NCI-H1930 (cell line): ENCODE measurements at places on chromosomes 2 and 18.

GRCh38 chr18:23523429-23524212 is 20.3 kb downstream of the RMC1 start:
- no peak for DNase-seq

- DNase-seq = no peak
Observed at GRCh38 chr2:78304678-78305077, 720.8 kb upstream of the REG3G start.

GRCh38 chr2:171034315-171034714 is 105.3 kb downstream of the GORASP2 start:
- no peak for DNase-seq

GRCh38 chr18:68611311-68611710 is 103.6 kb downstream of the TMX3 start:
- no peak for DNase-seq

GRCh38 chr2:238874330-238875050 is 26.6 kb downstream of the TWIST2 start:
- DNase-seq = no peak

GRCh38 chr2:234458466-234458865 is 38.4 kb downstream of the ARL4C start:
- no peak for DNase-seq

DNA sequence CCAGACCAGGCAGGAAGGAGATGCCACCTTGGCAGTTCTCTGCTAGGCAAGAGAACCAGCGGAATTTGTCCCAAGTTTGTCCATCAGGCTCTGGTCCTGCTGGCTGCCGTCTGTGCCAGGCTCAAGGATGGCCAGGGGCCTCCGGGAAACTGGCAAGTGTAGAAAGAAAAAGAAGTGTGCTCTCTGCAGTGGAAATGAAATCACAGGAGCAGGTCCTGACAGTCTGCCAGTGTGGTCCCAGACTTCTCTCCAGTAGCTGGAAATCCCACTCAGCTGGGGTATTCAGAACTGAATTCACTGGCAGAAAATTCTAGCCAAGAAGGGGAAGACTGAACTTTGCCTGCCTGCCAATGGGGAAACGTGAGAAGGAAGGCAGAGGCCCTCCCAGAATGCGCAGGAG is 91.0 kb downstream of the STPG4 start:
- no peak for DNase-seq

GRCh38 chr2:164048729-164049128 is 312.9 kb upstream of the FIGN start:
- no peak for DNase-seq

DNA sequence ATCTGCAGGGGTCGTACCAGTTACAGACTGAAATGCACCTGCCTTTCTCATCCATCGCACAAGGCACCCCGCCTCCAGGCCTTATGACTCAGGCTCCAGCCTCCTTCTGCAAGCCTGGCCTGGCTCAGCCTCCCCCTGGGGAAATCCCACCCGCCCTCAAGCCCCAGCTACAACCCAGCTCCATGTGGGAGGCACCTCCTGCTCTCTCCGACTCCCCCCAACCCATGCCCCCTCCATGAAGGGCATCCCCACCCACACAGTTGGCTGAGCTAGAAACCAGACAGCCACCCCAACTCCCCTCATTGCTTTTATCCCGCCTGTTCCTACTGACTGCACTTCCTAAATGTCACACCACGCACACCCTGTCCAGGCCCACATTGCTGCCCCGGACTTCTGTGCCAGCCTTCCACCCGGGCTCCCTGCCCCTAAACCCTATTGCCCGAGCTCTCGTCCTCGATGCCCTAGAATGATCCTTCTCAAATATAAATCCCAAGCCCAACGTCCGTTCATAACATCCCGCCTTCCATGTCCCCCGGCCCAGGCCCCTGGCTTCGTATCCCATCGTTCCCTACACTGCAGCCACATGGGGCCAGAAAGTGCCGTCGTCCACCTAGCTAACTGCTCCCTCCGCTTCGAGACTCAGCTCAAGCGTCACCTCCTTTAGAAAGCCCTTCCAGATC is 9.9 kb downstream of the DNMT3A start:
- DNase-seq = no peak

DNA sequence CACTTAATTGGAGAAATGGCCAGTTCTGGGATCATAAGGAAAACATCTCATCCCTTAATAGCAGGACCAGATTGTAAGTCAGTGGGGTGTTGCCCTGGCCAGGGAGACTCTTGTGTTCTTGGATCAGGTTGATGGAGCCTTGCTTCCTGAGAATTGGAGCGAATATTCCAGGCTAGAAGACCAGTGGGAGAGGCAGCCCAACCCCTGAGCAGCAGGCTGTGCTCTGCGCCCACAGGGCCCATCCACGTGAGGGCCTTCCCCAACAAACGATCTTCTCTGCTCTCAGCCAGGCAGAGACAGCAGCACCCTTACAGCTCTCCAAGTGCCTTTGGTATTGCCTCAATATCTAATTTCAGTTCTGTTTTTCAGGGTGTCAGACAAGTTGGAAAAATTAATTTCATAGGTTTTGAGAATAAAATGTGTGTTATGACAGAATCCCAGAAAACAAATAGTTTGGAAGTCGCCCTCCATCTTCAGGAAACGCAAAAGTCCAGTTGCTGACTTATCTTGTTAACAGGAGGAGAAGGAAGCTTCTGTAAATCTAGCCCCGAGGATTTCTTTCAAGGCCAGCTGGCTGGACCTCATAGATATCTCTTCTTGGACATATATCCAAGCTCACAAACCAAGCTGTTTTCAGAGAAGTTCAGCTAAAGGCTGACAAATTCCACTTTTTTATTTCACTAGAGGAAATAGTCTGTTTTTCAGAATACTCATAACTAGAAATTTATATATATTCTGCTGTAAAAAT is 105.5 kb downstream of the COPS8 start:
- DNase-seq = no peak

- no peak for DNase-seq
Observed at GRCh38 chr2:60299179-60299578, 254.3 kb downstream of the BCL11A start.

GRCh38 chr2:23380562-23381065 is 4.4 kb upstream of the KLHL29 start:
- DNase-seq = no peak
